Activated B cell treated with CpG ODN at 0.5 μM for 24 hours (primary cell): ENCODE measurements at places on chromosomes 5 and 9. TPM values are rescaled to one million over a fixed set of nuclear protein-coding genes. Genes with fewer than 3 reads are reported as not detected.

- no peak for DNase-seq
- H3K4me1 ChIP-seq: no peaks in the 10 kb centered on the region
- no peaks in the 10 kb centered on the region for H3K36me3 ChIP-seq
- no peak overlapping the region for H3K27ac ChIP-seq
- no peak overlapping the region for H3K4me3 ChIP-seq
- no peaks in the 10 kb centered on the region for H3K27me3 ChIP-seq
Observed at GRCh38 chr5:128513806-128514205, 24.2 kb downstream of the FBN2 start.

DNA sequence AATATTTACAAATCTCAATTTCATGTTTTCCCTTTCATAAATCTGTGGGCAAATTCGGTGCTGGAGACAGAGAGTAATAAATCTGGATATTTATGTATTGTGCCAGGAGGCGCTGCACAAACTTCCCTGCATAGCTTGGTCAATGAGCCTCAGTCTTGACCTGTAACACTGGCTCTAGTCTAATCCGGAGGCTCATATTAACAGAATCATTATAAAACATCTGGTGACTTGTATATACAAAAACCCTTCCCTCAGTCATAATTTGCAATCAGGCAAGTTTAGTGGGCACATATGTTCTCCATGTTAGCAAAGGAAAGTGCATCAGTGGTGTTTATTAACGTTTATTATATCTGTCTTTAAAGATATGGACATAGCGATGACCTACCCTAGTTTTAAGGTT is 104.0 kb upstream of the BNC2 start:
- H3K4me3 ChIP-seq: no peak overlapping the region
- no peak overlapping the region for H3K27ac ChIP-seq
- H3K27me3 ChIP-seq: no peaks in the 10 kb centered on the region
- DNase-seq: no peak

GRCh38 chr9:19484699-19485098 is 75.9 kb downstream of the ACER2 start:
- H3K27ac ChIP-seq: no peak overlapping the region
- no peak overlapping the region for H3K4me3 ChIP-seq
- H3K27me3 ChIP-seq: peaks cover 3% of the 10 kb centered on the region

DNA sequence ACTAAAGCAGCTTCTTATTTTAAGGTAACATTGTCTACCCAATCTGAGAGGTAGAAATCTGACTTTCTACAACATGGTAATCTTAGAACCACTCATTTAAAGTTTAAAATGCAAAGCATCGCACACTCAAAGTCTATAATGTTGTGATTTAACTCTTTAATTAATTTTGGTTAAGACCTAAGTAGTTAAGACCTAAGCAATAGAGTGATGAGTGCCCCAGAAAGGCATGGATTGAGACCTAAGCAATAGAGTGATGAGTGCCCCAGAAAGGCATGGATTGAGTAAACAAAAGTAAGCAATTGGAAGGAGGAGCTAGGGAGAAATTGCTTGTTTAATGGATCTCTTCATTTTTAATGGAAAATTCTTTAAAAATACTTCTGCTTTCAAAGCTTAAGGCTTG is 86.8 kb downstream of the NLN start:
- H3K27ac ChIP-seq: no peak overlapping the region
- no peaks in the 10 kb centered on the region for H3K27me3 ChIP-seq
- H3K4me3 ChIP-seq: no peak overlapping the region
- peaks cover 30% of the 10 kb centered on the region for H3K36me3 ChIP-seq
- no peak for DNase-seq
- peaks cover 4% of the 10 kb centered on the region for H3K4me1 ChIP-seq

GRCh38 chr5:82106207-82106606 is 134.4 kb downstream of the ATG10 start:
- H3K4me3 ChIP-seq: no peak overlapping the region
- no peaks in the 10 kb centered on the region for H3K27me3 ChIP-seq
- peaks cover 2% of the 10 kb centered on the region for H3K4me1 ChIP-seq
- H3K36me3 ChIP-seq: no peaks in the 10 kb centered on the region

DNA sequence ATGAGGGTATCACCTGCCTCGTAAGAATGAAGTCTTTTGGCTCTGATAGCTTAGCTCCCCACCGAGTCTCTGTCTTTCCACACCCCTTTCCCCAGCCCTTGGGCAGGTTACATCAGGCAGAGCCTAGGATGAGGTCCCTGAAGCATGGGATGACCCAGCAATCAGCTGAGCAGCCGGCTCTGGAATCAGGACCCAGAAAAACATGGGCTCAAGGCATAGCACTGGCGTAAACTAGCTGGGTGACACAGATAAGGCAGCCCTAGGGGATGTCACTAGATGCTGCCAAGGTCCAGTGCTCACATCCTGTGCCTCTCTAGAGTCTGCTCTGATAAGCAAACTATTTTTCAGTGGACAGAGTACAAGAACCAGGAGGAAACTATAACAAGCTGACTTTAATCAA is 26.6 kb downstream of the IDNK start:
- H3K27ac ChIP-seq: no peak overlapping the region
- H3K27me3 ChIP-seq: no peaks in the 10 kb centered on the region

DNA sequence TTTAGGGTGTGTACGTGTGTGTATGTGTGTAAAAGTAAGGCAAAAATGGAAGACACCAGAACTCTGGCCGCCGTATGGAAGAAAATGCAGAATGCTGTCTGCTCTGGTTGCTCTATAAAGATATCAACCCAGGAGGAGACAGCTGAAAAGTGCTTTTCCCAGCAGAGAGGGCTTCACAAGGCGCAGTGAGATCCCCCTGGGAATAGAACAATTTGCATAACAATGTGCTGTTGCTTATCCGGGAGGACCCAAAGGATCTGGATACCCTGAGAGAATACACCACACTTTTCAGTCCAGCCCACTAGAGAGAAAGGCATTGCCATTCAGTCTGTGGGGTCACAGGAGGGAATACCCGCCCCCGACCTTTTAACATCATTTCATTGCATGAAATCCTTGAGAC is 230.6 kb downstream of the EBF1 start:
- peaks cover 43% of the 10 kb centered on the region for H3K36me3 ChIP-seq
- no peak overlapping the region for H3K4me3 ChIP-seq
- H3K27me3 ChIP-seq: no peaks in the 10 kb centered on the region
- peaks cover 75% of the 10 kb centered on the region for H3K4me1 ChIP-seq
- DNase-seq: no peak

DNA sequence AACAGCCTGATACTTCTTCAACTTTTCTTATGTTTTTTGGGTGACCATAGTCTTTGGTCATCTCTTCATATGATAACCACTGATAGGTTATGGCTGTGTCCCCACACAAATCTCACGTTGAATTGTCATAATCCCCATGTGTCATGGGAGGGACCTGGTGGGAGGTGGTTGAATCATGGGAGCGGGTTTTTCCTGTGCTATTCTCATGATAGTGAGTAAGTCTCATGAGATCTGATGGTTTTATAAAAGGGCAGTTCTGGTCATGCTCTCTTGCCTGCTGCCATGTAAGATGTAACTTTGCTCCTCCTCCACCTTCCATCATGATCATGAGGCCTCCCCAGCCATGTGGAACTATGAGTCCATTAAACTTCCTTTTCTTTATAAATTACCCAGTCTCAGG is 8.7 kb downstream of the RHOBTB3 start:
- peak overlapping the region; percentile 50 for H3K27ac ChIP-seq
- peaks cover 23% of the 10 kb centered on the region for H3K4me1 ChIP-seq
- H3K27me3 ChIP-seq: no peaks in the 10 kb centered on the region
- DNase-seq: no peak

- H3K27ac ChIP-seq: no peak overlapping the region
- peaks cover 1% of the 10 kb centered on the region for H3K27me3 ChIP-seq
- peaks cover 13% of the 10 kb centered on the region for H3K4me1 ChIP-seq
- no peak overlapping the region for H3K4me3 ChIP-seq
- DNase-seq: no peak
- peaks cover 30% of the 10 kb centered on the region for H3K36me3 ChIP-seq
Observed at GRCh38 chr9:130138791-130139190, 33.4 kb upstream of the NCS1 start.

- no peaks in the 10 kb centered on the region for H3K4me1 ChIP-seq
- no peak overlapping the region for H3K4me3 ChIP-seq
- DNase-seq: no peak
Observed at GRCh38 chr9:36748322-36748899, 175.7 kb downstream of the MELK start.

The LCN9 gene
- not detected in 2 replicates for total RNA-seq

The TRAF1 gene
- total RNA-seq: 115 and 130 TPM in 2 replicates

The SH3TC2 gene
- not detected in 2 replicates for total RNA-seq

The SGTB gene
- total RNA-seq: 7.1 and 9.5 TPM in 2 replicates
